Lung (tissue), 17 donors: ENCODE measurements at places on chromosomes 5 and 9. TPM values are rescaled to one million over a fixed set of nuclear protein-coding genes. Genes with fewer than 3 reads are reported as not detected.

Gene PLPP1
- 129 TPM for total RNA-seq

DNA sequence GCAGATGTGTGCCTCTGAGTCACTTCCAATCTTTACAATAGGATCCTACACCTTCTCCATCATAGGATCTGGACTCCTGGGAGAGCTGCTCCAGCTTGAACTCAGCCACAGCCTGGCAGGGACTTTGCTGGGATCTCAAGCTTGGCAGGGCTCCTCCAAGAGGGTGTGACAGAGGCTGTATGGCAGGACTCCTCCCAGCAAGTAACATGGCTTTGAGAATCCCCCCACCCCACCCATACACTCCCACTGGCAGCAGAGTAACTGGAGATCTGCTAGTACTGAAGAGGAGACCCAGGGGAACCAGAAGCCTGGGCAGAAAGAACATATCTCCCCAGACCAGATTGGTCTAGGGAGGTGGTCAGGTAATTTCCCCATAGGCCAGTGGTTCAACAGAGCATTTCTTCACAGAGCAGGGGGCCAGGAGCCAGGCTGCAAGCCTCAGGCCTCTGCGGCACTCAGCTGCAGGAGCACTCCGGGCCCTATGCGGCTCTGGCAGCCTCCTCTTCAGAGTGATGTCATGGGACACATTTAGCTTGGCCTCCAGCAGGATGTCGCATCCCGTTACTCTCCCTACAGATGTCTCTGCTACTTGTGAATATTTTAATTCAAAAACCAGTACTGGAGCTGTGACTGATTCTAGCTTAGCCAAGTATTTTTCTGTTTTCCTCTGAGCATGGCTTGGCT lies 1.7 kb upstream of the ACSL6 start:
- DNase-seq, result peak; percentile 4
- no peaks in the 10 kb centered on the region for H3K4me1 ChIP-seq
- no peak overlapping the region for H3K4me3 ChIP-seq
- H3K27me3 ChIP-seq, result peaks cover 31% of the 10 kb centered on the region

GRCh38 chr5:80067016-80067415 lies 31.9 kb downstream of the THBS4 start:
- no peaks in the 10 kb centered on the region for H3K27me3 ChIP-seq
- DNase-seq, result no peak
- no peaks in the 10 kb centered on the region for H3K36me3 ChIP-seq
- no peak overlapping the region for H3K27ac ChIP-seq

DNA sequence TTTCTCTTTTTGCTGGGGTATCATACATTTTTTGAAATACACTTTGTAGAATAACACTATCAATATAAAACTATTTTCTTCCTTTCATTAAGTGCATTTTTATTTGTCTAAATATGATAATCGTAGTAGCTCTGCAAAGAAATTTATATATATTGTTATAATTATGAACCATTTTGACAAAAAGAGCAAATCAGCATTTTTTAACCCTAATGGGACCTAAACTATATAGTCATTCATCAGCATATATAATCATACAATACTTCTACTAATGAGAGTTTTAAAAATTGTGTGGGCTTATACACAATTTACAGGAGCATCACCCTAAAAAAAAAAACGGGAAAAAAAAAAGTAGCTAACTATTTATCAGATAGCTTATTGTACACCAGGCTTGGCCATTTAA lies 329.7 kb upstream of the TYRP1 start:
- no peaks in the 10 kb centered on the region for H3K36me3 ChIP-seq
- no peak for DNase-seq
- no peaks in the 10 kb centered on the region for H3K27me3 ChIP-seq
- H3K4me1 ChIP-seq, result no peaks in the 10 kb centered on the region
- no peak overlapping the region for H3K4me3 ChIP-seq
- H3K27ac ChIP-seq, result no peak overlapping the region

DNA sequence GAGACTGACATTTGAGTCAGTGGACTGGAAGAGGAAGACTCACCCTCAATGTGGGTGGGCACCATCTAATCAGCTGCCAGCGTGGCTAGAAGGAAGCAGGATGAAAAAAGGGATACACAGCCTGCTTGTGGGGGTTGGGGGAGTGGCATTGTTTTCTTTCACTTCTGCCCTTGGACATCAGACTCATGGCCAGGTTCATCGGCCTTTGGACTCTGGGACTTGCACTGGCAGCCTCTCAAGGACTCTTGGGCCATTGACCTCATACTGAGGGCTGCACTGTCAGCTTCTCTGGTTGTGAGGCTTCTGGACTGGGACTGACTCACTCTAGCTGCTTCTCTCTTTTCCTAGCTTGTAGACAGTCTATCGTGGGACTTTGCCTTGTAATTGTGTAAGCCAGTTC lies 374.9 kb downstream of the TLE1 start:
- no peaks in the 10 kb centered on the region for H3K27me3 ChIP-seq
- DNase-seq, result no peak
- no peaks in the 10 kb centered on the region for H3K4me1 ChIP-seq
- no peak overlapping the region for H3K4me3 ChIP-seq

Gene SPRY4
- total RNA-seq, result 33.9 TPM

GRCh38 chr5:176740702-176741496 lies 69.5 kb upstream of the UNC5A start:
- DNase-seq, result no peak
- no peak overlapping the region for H3K4me3 ChIP-seq
- no peaks in the 10 kb centered on the region for H3K4me1 ChIP-seq
- no peak overlapping the region for H3K27ac ChIP-seq

Gene WDR38
- total RNA-seq, result 11.4 TPM
